ENCODE measurements at places on chromosomes 4 and X.

- no peak for DNase-seq
Observed at GRCh38 chr4:66681962-66682361, 863.3 kb downstream of the CENPC start.

- DNase-seq: no peak
Observed at GRCh38 chr4:153119626-153120025, 84.6 kb upstream of the TRIM2 start.

- DNase-seq: no peak
Observed at GRCh38 chr4:41430792-41431191, 107.2 kb upstream of the LIMCH1 start.

DNA sequence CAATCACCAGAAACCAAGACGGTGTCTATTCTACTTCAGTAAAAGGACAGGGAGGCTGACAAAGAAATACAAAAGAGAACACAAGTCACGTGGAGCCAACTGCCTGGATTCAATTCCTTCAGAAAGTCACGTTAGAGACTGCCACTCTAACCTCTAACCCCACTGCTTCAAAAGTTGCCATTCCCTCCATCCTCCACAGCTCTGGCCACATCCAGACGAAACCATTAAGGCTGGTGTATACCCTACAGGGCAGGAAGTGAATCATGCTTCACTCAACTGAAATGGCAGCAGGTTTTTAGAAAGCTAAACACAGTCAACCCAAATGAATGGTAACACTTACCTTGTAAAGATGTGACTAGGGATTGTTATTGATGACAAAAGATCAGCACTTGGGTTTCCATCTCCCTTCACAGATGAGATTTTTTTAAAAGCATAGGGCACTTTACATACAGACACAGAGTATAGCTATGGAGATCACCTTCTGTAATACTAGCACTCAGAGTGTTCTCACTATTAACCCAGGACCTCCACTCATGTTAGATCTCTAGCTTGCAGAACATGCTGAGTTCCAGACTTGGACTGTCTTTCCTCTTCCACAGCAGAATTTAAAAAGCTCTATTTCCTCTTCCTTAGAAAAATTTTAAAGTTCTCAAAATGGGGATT lies 37.4 kb downstream of the MAML3 start:
- DNase-seq: no peak

GRCh38 chr4:71004281-71004851 lies 10.9 kb downstream of the DCK start:
- DNase-seq: no peak

DNA sequence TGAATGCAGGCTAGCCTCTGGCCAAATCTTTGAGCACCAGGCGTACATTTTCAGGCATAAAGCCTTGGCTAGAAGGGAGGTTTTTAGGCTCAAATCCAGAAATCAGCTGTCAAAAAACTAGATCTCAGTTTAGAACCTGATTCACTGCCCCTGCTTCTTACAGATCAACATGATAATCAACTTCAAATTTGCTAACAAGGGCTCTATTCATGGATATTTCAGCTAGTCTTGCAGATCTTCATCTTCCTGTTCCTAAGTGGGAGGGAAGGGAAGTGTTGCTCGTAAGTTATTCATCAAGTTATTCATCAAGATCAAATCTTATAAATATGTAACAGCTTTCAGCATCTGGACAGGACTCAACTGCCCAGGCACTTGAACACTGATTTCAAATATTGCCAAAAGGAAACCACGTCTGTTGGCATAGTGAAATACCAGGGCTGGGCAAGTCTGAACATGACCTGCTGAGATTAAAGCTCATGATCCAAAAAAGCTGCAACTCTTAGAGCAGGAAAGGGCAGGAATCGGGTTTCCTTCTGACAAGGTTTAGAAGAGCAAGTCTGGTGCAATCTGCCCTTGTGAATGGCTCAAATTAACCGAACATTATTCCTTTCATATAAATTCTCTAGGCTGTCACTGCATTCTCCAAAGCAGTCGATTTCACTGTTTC lies 200.3 kb downstream of the PDGFC start:
- DNase-seq: no peak

DNA sequence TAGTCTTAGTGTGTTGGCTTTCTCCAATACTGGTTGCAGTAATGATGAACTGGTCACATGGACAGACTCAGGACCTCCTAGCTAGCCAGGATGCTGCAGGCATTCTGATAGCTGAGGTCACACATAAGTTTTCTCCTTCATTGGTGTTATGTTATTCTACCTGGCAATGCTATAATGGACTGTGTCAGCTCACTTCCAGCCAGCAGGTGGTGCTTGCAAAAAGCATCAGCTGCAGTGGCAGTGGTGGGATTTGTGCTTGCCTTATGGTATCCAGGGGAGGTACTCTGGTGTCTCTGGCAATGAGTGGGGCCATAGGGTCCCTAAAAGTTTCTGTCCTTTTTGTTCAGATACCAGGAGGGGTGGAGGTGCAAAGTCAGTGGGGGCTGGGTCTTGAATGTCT lies 33.6 kb downstream of the ZNF330 start:
- no peak for DNase-seq

DNA sequence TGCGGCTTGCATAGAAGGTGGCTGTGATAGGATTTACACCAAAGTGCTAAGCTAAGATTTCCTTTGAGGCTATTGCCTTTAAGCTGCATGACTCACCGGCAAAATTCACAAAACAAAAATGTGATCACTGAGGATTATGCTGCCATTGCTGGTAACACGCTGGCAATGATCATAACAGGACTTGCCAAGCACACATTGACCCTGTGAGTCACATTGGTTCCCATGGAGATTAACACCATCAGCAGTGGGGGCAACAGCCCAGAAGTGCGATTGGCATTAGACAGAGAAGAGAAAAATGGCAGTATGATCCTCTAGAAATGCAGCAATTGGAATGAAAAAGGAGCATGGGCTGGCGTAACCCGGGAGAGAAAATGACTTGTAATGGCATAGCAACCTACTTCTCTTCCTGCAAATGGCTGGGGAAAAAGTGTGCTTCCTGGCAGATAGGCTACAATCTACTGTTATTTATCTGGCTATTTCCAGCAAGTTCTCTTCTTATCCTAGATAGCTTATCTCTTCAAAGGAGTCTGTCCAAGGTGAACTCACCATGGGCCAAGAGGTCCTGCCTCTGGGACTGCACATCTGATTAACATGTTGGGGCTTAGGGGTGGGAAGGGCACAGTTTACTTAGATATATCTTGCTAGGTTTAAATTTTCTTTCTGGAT lies 314.2 kb upstream of the IGFBP7 start:
- DNase-seq: no peak

GRCh38 chr4:166123546-166123945 lies 250.5 kb downstream of the TLL1 start:
- no peak for DNase-seq

DNA sequence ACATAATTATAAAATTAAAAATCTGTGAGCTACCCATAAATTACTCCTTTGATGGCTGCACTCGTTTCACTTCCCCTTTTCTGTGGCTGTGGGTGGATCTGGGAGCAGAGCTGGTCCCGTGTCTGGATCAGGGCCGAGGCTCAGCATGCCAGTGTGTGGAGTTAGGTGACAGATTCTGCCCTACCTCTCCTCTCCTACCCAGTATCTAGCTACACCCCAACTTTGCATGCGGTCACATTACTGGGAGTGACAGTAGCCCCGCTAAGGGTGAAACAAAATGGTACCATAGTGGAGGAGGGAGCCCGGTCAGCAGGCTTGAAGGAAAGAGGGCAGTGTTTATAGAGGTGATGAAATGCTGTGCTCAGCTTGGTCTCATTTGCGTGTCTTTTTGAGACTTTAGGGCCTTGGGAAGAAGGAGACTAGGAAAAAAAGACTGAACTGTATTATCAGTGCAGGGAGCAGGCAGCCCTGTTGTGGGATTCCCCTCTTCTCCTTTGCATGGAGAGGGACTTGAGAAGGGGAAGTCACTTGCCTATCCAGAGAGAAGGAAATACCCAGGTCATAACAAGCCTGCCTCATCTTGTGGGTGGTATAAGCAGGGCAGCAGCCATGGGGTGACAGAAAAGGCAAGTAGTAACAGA lies 48.4 kb downstream of the ARHGAP10 start:
- peak; percentile 55 for DNase-seq

GRCh38 chr4:186805020-186805820 lies 81.6 kb upstream of the FAT1 start:
- no peak for DNase-seq

DNA sequence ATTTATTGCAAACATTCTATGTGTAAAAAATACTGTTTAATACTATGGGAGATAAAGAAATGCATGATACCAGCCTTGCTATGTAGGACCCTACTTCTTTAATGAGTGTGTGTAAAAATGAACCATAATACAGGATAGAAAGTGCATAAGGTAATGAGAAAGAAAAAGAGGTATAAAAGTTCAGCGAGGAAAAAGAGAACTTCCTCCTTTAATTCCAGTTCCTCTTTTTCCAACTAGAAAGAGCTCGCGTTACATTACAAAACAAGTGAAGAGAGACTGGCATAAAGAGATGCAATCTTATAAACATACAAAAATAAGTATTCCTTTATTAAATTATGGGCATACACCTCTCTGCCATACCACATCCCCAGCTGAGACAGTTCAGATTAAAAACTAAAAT lies 77.4 kb downstream of the ANKRD17 start:
- no peak for DNase-seq

DNA sequence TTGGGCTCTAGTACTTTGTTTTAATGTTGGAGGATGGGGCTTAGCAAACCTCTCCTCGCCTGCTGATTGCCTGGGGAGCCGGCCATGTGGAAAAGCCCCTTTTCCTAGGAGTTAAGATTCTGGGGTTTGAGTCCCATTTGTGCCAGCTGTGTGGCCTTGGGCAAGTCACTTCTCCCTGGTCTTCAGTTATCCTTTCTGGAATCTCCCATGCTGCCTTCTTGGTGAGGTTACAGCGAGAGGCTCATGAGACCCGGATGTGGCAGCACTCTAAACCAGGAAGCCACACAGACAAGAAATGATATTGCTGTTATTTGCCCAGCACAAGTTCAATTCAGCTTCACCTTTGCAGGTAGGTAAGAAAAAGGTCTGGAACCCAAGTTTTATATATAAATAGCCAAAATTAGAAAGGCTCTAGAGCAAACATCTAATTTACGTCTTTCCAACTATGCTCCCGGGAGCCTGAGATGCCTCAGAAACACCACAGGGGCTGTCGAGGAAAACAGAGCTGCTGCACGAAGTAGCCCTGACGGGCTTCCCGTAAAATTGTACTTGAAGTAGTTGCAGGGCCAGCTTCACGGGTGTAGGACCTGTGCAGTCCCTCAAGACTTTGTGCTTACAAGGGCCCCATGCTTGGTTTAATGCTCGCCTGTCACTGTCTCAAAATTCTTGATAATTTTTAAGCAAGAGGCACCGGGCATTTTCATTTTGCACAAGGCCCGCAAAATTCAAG lies 8.3 kb upstream of the SASH3 start:
- no peak for DNase-seq

- no peak for DNase-seq
Observed at GRCh38 chr4:135605076-135605475, 1403.5 kb upstream of the PABPC4L start.

GRCh38 chrX:121102101-121102500 lies 54.7 kb downstream of the GLUD2 start:
- DNase-seq: no peak

DNA sequence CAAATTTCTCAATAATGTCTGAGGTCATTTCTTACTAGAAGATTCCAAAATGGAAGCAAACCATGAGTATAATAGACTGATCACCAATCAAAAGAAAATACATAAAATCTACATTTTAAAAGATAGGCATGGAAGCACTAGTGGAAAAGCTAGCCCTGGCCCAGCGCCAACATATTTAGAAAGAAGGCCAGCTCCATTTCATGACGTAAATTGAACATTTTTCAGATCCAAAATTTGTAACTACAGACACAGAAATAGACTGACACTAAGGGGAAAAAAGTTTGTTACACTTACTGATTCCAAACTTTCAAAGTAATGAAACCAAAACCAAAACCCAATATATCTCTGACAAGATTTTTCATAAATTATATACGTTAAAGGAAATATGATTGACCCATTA lies 117.7 kb downstream of the ADAMTS3 start:
- DNase-seq: peak; percentile 17

GRCh38 chr4:76781698-76782595 lies 116.0 kb downstream of the SOWAHB start:
- no peak for DNase-seq

DNA sequence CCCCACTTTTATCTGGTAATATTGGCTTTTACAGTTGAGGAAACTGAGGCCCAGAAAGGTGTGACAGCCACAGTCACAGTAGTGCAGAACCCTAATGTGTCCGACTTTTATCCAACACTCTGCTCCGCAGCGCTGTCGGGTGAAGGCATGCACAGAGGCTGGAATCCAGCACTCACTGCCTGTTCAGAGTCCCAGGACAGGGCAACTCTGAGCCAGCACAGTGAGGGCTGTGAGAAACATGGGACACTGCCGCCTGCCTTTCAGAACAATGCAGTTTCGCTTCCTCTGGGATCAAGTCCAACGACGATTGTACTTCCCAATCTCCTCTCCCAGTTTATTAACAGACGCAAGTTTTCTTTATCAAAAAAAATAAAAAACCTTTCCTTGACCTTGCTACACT lies 41.9 kb upstream of the PDGFRA start:
- peak; percentile 48 for DNase-seq

DNA sequence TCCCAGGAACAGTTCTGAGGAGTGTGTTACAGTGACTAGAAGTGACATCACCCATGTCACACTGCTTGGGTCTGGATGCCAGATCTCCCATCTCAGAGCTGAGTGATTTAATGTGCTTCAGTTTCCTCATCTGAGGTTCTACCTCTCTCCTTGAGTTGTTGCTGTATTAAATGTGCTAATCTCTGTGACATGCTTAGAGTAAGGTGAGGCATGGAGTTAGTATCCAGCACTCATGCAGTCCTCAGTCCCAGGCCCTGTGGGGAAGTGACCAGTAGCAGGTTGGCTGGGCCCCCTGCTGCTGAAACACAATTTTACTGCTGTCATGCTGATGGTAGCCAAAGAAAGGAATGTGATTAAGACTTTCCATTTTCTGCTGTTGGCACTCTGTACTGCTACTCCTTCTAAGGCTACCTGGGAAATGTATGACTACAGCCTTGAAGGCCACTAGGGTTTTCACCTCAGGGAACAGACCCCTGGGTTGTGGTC lies 639.6 kb downstream of the MID1IP1 start:
- no peak for DNase-seq

- no peak for DNase-seq
Observed at GRCh38 chrX:135632353-135632752, 81.1 kb upstream of the CT45A1 start.

- no peak for DNase-seq
Observed at GRCh38 chrX:30654989-30655607, 1.9 kb downstream of the GK start.

DNA sequence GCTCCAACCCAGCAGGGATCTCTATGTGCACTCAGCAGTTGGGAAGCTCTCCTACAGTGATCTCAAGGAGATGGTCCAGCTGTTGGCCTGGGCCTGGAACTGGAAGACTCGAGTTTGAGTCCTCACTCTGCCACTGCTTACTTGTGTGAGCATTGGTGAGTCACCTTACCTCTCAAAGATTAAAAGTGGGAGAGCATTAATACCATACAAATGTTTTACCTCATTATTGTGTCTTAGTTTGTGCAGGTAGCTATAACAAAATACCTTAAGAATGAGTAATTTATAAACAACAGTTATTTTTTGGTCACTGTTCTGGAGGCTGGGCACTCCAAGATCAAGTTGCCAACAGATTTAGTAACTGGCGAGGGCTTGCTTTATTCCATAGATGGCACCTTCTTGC lies 21.4 kb upstream of the ZNF827 start:
- no peak for DNase-seq

Data from heart left ventricle (tissue), 16 donors.